A549 treated with dexamethasone at 1 μM for 4 hours (cell line): ENCODE measurements at places on chromosomes 2 and 18. TPM values are rescaled to one million over a fixed set of nuclear protein-coding genes. Genes with fewer than 3 reads are reported as not detected.

Gene NLRC4
- total RNA-seq = 0.04 to 0.11 TPM (median 0.08 TPM) in 5 replicates

Gene MAPRE3
- 8.5 to 11.4 TPM (median 9.9 TPM) in 5 replicates for total RNA-seq

Gene HOXD13
- 0.12 to 0.19 TPM (median 0.14 TPM) in 5 replicates for total RNA-seq

Gene KLF11
- 3.0 to 4.6 TPM (median 4.3 TPM) in 5 replicates for total RNA-seq

Gene LRRC30
- total RNA-seq = not detected in 5 replicates

Gene NT5DC4
- total RNA-seq = 0.05 TPM in 1 of 5 replicates, not detected in the others

Gene AMER3
- not detected in 5 replicates for total RNA-seq

Gene GAL3ST2
- total RNA-seq = 0.15 to 0.27 TPM (median 0.25 TPM) in 5 replicates

Gene ITPRID2
- 32.9 to 43.2 TPM (median 38.0 TPM) in 5 replicates for total RNA-seq

Gene LRPPRC
- 80.4 to 121 TPM (median 111 TPM) in 5 replicates for total RNA-seq

Gene GLI2
- total RNA-seq = 15.0 to 31.4 TPM (median 28.8 TPM) in 5 replicates

Gene SMARCAL1
- 12.2 to 16.1 TPM (median 15.6 TPM) in 5 replicates for total RNA-seq

Gene SAG
- 0.24 TPM in 1 of 5 replicates, not detected in the others for total RNA-seq

Gene POTEI
- 0.01 TPM in 1 of 5 replicates, not detected in the others for total RNA-seq

Gene MAP4K4
- total RNA-seq = 103 to 149 TPM (median 134 TPM) in 5 replicates

Gene ATOH8
- total RNA-seq = 14.5 to 19.7 TPM (median 17.9 TPM) in 5 replicates

Gene ANKRD23
- 0.46 to 2.5 TPM (median 1.5 TPM) in 5 replicates for total RNA-seq

Gene GPR75
- 1.1 to 2.9 TPM (median 2.6 TPM) in 5 replicates for total RNA-seq

Gene NYAP2
- total RNA-seq = 0.02 to 0.04 TPM (median 0.03 TPM) in 4 of 5 replicates, not detected in the other

Gene GKN1
- 0.24 to 0.56 TPM (median 0.41 TPM) in 5 replicates for total RNA-seq

Gene INHBB
- 22.0 to 35.9 TPM (median 28.5 TPM) in 5 replicates for total RNA-seq

Gene TMEM178A
- total RNA-seq = 0.12 to 0.21 TPM (median 0.15 TPM) in 4 of 5 replicates, not detected in the other

Gene NOL4
- not detected in 5 replicates for total RNA-seq
